Hypothalamus (tissue), 51 donors: ENCODE measurements at places on chromosomes 6 and 20.

- no peak for DNase-seq
Measured at GRCh38 chr20:31927627-31928159, 24.2 kb downstream of the PDRG1 start.

GRCh38 chr6:2103765-2104523, 141.5 kb downstream of the GMDS start:
- DNase-seq = no peak

GRCh38 chr20:17868151-17868550, 100.4 kb downstream of the SNX5 start:
- DNase-seq = no peak

- no peak for DNase-seq
Measured at GRCh38 chr6:157273756-157274470, 49.4 kb downstream of the TMEM242 start.

DNA sequence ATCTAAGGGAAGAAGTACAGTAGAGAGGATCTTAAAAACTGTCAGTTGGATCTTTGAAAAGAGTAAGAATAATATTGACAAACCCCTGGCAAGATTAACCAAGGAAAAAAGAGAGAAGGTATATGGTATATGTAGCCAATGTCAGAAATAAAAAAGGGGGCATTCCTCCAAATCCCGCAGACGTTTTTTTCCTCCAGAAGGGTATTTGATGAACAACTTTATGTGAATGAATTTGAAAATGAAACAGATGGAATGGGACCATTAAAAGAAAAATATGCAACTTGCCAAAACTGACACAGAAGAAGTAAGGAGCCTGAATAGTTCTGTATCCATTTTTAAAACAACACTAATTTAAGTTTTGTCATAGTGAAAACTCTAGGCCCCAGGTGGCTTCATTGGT, 35.7 kb downstream of the GFRA4 start:
- DNase-seq = no peak

GRCh38 chr6:118876198-118876597, 17.8 kb upstream of the ASF1A start:
- no peak for DNase-seq

- DNase-seq = no peak
Measured at GRCh38 chr20:9412309-9412708, 102.1 kb upstream of the LAMP5 start.

GRCh38 chr6:150491131-150491810, 108.4 kb upstream of the PLEKHG1 start:
- no peak for DNase-seq
